ENCODE measurements at places on chromosomes 2 and 18.

- DNase-seq, result no peak
Observed at GRCh38 chr2:228401065-228401912, 219.8 kb upstream of the SPHKAP start.

DNA sequence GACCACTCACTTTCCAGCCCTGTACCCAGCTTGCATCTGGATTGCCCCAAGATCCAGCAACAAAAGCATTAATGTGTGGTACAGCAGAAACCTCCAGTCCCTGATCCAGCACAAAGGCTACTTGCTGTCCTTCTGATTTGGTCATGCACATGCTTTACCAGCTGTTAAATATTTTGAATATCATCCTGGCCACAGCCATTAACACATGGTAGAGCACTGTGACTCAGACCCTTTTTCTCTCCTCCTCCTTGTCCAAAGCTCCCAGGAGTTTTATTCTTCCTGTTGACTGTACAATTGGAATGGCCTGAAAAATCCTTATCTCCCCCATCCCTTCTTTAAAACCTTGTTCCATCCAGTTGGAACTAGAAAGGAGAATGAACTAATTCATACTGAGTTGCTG is 419.7 kb upstream of the TNP1 start:
- no peak for DNase-seq

- DNase-seq, result no peak
Observed at GRCh38 chr2:63736354-63736753, 105.3 kb upstream of the UGP2 start.

GRCh38 chr2:1613731-1614354 is 130.5 kb downstream of the PXDN start:
- DNase-seq, result no peak

- no peak for DNase-seq
Observed at GRCh38 chr2:63029058-63029457, 21.6 kb upstream of the OTX1 start.

- DNase-seq, result peak; percentile 29
Observed at GRCh38 chr18:36942264-36942663, 113.3 kb downstream of the KIAA1328 start.

- no peak for DNase-seq
Observed at GRCh38 chr18:62979900-62980299, 264.6 kb downstream of the PHLPP1 start.

- no peak for DNase-seq
Observed at GRCh38 chr2:224400886-224401632, 848 bp downstream of the FAM124B start.

GRCh38 chr2:121137571-121137970 is 147.4 kb downstream of the TFCP2L1 start:
- DNase-seq, result no peak

DNA sequence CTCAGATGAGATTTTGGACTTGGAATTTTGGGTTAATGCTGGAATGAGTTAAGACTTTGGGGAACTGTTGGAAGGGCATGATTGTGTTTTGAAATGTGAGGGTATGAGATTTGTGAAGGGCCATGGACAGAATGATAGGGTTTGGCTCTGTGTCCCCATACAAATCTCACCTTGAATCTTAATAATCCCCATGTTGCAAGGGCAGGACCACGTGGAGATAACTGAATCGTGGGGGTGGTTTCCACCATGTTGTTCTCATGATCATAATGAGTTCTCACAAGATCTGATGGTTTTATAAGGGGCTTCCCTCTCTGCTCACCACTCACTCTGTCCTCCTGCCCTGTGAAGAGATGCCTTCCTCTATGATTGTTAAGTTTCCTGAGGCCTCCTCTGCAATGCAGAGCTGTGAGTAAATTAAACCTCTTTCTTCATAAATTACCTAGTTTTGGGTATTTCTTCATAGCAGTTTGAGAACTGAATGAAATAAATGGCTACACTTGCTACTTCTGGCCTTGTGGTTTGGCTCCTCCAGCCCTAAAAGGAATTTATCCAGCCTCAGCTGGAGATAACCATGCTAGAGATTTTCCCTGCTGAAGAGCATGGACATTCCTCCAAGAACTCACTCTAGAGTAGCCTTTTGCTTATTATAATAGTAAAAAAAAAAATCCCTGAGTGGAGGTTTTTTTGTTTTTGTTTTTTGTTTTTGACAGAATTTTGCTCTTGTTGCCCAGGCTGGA is 144.3 kb upstream of the TFPI start:
- no peak for DNase-seq

GRCh38 chr18:9869715-9870430 is 15.9 kb upstream of the TXNDC2 start:
- no peak for DNase-seq

DNA sequence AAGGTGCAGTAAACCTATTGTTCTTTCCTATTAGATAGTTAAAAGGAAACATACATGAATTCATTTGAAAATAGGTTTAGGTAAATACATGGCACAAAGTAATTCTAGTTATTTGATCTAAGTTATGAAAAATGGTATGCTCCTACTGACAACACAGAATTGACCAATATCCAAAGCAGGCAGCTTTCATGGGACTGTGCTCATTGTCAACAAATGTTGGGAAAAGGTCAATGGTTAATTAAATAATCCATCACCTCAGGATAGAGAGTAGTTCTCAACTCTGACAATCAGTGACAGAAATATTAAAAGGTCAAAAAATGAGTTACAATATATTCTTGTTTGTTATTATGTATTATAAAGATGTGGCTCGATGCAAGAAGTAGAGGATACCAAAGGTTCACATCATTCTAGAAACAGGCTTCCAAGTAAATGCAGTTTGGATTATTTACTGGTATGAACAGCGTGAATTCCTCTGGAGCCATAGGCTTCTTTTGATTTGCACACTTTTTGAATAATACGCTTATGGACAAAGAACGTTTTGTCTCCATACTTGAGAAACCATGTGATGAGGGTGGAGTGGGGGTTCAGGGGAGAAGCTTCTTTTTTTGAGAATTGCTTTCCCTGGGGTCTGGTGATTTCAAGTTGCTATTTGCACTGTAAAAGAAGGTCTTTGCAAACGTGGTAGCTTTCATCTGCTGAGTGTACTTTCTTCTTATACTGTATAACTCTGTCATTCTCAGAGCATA is 422.0 kb upstream of the ZEB2 start:
- DNase-seq, result no peak

Data from D721Med (cell line).